ENCODE measurements at places on chromosomes 12 and 14.

DNA sequence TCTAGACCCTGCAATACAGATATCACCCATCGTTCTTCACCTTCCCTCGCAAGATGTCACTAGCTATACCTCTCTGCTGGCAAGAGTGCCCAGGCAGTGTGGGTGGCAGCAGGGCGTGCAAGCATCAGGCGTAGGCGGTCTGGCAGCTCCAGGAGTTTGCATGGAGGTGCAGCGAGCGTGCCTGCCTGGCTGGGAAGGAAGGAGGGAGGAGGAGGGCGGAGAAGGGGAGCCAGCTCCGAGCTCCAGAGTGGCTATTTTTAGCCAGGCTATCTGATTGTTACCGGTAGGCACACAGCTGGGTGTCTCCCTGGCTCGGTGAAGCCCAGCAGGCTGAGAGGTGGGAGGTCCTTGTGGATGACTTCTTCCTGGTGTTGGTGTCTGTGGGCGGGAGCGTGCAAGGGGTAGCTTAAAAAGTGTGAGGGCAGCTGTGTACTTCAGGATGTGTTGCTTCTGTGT lies 6.2 kb downstream of the FOXJ2 start:
- peak overlapping the region; percentile 57 for H3K27ac ChIP-seq
- no peaks in the 10 kb centered on the region for H3K27me3 ChIP-seq
- peaks cover 5% of the 10 kb centered on the region for H3K36me3 ChIP-seq
- peak; percentile 81 for DNase-seq
- peak overlapping the region; percentile 10 for H3K4me3 ChIP-seq
- H3K4me1 ChIP-seq: peaks cover 38% of the 10 kb centered on the region

GRCh38 chr14:30624132-30624423 lies 2.0 kb downstream of the SCFD1 start:
- H3K36me3 ChIP-seq: no peaks in the 10 kb centered on the region
- no peak for DNase-seq
- H3K27ac ChIP-seq: no peak overlapping the region
- no peak overlapping the region for H3K4me3 ChIP-seq
- no peaks in the 10 kb centered on the region for H3K27me3 ChIP-seq

- H3K27me3 ChIP-seq: no peaks in the 10 kb centered on the region
- H3K4me1 ChIP-seq: no peaks in the 10 kb centered on the region
- H3K36me3 ChIP-seq: no peaks in the 10 kb centered on the region
- H3K27ac ChIP-seq: peak overlapping the region; percentile 28
- no peak for DNase-seq
These were observed 96.5 kb downstream of the LGMN start for GRCh38 chr14:92651758-92652406.

DNA sequence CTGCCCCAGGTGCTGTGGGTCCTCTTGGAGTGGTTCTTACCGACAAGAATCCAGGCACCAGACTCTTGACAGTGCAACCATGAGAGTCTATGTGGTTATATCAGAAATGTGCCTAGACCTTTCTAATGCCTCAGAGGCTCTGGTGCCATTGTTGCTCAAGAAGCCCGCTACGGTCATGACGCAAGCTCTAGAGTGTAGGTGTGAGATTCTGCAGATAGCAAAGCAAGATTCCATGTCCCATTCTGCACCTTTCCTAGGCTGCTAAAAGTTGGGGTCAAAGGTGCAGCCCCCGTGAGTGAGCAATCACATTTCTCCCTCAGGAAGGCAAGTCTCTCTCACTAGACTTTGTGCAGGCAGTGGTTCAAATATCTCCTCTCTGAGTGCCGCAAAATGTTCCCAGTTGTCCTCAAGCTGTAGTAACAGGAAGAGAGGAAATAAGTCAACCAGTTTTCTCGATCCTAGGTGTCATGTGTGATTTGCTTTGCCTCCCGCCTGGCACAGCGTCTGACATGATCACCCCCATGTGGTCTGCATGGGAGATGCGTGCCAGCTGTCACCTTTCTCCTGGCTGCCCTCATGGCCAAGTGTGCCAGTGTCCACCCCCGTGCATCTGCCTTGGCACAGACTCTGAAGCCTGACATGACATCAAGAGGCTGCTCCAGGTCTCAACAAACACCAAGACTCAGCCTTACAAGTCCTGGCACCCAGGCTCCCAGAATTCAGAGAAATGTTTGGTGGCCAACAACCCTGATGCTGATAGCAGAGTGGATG lies 122.5 kb upstream of the COCH start:
- no peak overlapping the region for H3K4me3 ChIP-seq
- H3K4me1 ChIP-seq: no peaks in the 10 kb centered on the region
- H3K27me3 ChIP-seq: no peaks in the 10 kb centered on the region
- H3K27ac ChIP-seq: no peak overlapping the region
- no peaks in the 10 kb centered on the region for H3K36me3 ChIP-seq
- no peak for DNase-seq

DNA sequence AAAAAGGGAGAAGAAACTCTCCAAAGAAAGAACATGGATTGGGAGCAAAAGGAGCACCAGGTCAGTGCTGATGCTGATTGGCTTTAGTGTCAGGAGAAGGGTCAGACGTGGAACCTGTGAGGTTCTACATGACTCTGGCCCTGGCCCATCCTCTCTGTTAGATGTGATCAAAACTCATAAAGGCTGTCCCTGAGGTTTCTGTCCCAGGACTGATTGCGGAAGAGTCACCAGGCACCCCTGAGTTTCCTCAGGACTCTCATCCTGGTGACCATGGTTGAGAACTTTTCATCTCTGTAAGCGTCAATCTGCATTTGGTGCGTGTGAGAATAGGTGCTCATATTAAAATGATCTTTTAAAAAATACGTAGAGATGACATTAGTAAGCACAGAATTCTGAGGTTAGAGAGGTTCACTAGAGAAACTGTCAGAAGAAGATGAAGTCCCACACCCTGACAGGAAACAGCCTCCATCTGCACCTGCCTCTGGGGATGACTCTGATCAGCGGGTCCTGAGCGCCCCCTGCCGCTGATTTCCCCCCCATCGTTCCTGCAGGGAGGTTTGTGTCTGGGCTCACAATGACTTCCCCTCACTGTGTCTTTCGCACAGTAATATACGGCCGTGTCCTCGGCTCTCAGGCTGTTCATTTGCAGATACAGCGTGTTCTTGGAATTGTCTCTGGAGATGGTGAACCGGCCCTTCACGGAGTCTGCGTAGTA lies 741.8 kb downstream of the TMEM121 start:
- no peaks in the 10 kb centered on the region for H3K36me3 ChIP-seq
- no peak overlapping the region for H3K27ac ChIP-seq
- peaks cover 4% of the 10 kb centered on the region for H3K27me3 ChIP-seq
- H3K4me1 ChIP-seq: no peaks in the 10 kb centered on the region
- no peak for DNase-seq
- H3K4me3 ChIP-seq: no peak overlapping the region

GRCh38 chr14:53190938-53191337 lies 37.8 kb upstream of the DDHD1 start:
- H3K36me3 ChIP-seq: no peaks in the 10 kb centered on the region
- no peak overlapping the region for H3K27ac ChIP-seq
- H3K27me3 ChIP-seq: no peaks in the 10 kb centered on the region
- no peaks in the 10 kb centered on the region for H3K4me1 ChIP-seq

- no peaks in the 10 kb centered on the region for H3K36me3 ChIP-seq
- H3K4me1 ChIP-seq: peaks cover 8% of the 10 kb centered on the region
- H3K4me3 ChIP-seq: peak overlapping the region; percentile 51
- no peaks in the 10 kb centered on the region for H3K27me3 ChIP-seq
These were observed 891 bp downstream of the SPRYD4 start for GRCh38 chr12:56469007-56469930.

GRCh38 chr12:12616512-12617310 lies 5.0 kb downstream of the CREBL2 start:
- DNase-seq: no peak
- no peaks in the 10 kb centered on the region for H3K27me3 ChIP-seq
- no peak overlapping the region for H3K27ac ChIP-seq
- H3K4me3 ChIP-seq: no peak overlapping the region
- no peaks in the 10 kb centered on the region for H3K4me1 ChIP-seq

DNA sequence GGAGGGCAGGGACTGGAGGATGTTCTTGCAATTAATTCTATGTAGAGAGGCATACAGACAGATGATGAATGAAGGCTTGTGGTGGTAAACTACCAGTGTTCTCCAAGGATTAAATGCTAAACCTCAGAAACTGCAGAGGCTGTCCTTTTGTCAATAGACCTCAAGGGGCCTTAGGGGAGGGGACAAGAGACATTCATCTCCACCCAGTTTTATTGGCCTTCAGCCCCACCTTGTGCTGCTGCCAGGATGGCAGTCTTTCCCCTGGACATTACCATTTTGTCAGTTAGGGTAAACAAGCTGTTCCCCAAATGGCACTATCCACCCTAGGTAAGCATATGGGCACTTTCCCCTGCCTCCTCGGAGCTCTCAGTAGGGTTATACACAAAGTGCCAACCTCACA lies 4.9 kb upstream of the SMAGP start:
- H3K27me3 ChIP-seq: no peaks in the 10 kb centered on the region
- no peak for DNase-seq
- no peaks in the 10 kb centered on the region for H3K4me1 ChIP-seq

- H3K4me1 ChIP-seq: peaks cover 4% of the 10 kb centered on the region
- no peaks in the 10 kb centered on the region for H3K27me3 ChIP-seq
- H3K4me3 ChIP-seq: no peak overlapping the region
- no peak overlapping the region for H3K27ac ChIP-seq
These were observed 58.4 kb downstream of the IGF1 start for GRCh38 chr12:102421802-102422583.

- no peaks in the 10 kb centered on the region for H3K27me3 ChIP-seq
- peaks cover 5% of the 10 kb centered on the region for H3K4me1 ChIP-seq
- H3K27ac ChIP-seq: peak overlapping the region; percentile 26
- H3K4me3 ChIP-seq: no peak overlapping the region
- no peaks in the 10 kb centered on the region for H3K36me3 ChIP-seq
These were observed 4.4 kb upstream of the FOS start for GRCh38 chr14:75274050-75274898.

- H3K4me1 ChIP-seq: no peaks in the 10 kb centered on the region
- H3K36me3 ChIP-seq: no peaks in the 10 kb centered on the region
These were observed 132.9 kb upstream of the SSTR1 start for GRCh38 chr14:38074754-38075153.

DNA sequence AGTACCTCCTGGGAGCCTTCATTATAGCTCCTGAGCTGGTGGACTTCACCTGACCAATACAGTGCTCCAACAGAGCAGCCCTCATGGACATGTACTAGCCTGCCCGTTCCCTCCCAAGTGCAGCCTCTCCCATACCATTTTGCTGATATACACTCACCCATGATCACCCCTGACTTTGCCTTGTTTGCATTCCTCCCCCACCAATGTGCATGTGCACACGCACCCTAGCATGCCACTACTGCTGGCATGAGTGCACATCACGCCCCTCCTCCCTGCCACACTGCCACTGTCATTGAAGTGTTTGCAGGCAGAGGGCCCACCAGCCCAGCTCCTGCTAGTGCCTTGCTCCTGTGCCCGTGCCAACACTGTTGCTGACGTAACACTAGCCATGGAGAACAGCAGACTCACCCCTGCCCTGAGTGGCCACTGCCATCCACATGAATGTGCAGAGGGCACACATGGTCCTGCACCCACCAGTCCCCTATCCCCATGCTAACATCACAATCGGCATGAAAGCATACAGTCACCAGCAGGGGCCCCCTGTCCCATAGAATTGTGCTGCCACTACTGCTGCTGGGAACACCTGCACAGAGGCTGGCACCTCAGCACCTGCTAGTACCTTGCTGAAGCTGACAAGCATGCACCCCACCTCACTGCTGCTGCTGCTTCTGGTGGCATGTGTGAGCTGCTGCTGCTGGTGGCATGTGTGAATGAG lies 110.3 kb downstream of the SINHCAF start:
- no peaks in the 10 kb centered on the region for H3K36me3 ChIP-seq
- H3K4me1 ChIP-seq: no peaks in the 10 kb centered on the region
- DNase-seq: no peak
- no peak overlapping the region for H3K4me3 ChIP-seq
